ENCODE measurements at places on chromosomes 1 and 21.

- DNase-seq, result no peak
These were observed 240.2 kb downstream of the SIPA1L2 start for GRCh38 chr1:232389744-232390143.

GRCh38 chr1:45820173-45820572 lies 16.8 kb downstream of the MAST2 start:
- no peak for DNase-seq

DNA sequence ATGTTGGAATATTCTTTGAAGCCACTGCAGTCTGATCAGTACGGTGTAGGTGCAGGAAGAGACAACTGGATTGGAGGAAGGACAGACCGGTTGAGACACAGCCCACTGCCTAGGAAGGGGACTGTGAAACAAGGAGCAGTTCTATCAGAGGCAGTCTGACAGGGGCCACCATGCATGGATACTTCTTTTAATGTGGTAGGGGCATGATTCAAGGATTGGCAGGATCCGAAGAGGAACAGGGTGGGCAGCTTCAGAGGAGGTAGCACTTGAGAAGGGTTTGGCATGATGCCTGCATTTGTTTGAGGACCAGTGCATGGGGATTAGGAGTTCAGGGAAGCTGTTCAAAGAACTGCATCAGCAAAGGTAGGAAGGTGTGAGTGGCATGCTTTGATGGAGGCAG lies 167.9 kb downstream of the DYRK1A start:
- no peak for DNase-seq

DNA sequence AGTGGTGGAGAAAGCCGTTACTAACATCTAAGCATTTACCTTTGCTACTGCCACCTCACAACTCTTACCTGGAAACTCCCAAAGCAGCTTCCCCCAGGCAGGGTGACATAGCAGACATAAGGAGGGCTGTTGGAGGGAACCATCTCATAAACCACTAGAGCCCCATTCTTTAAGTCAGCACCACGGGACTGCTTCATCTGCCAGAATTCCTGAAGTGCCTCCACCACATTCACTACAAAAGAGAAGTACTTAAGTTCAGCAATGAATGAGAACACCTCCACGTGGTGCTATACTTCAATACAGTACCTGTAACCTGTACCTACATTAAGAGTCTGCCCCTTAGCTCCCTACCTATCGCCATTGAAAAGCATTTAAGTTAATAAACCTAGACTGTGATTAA lies 10.3 kb downstream of the LIX1L start:
- no peak for DNase-seq

GRCh38 chr1:117959364-117959763 lies 29.8 kb downstream of the WDR3 start:
- no peak for DNase-seq

- DNase-seq, result no peak
These were observed 124.3 kb downstream of the RERE start for GRCh38 chr1:8693107-8693506.
